GM04503 (cell line): ENCODE measurements at places on chromosomes 2 and 18.

DNA sequence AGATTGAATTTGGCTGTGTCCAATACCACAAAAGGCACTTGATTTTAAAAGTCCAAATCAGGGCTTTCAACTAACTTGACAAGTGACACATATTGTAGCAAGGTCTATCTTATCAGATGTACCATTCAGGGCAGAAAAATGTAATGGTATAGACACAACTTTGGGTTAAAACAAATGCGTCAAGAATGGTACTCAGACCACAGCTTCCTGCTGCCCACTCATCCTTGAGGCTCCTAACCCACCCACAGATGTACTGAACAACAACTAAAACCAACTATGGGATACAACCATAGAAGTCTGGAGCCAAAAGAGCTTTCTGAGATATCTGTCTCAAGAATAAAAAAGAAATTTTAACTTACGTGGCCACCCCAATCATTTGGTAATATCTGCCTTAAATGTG lies 105.2 kb downstream of the RBM43 start:
- DNase-seq = no peak

- DNase-seq = no peak
Observed at GRCh38 chr2:185484602-185485001, 254.0 kb upstream of the FSIP2 start.

GRCh38 chr2:180033993-180034894 lies 27.1 kb upstream of the CWC22 start:
- no peak for DNase-seq

GRCh38 chr18:55509631-55510324 lies 78.2 kb downstream of the TCF4 start:
- no peak for DNase-seq

DNA sequence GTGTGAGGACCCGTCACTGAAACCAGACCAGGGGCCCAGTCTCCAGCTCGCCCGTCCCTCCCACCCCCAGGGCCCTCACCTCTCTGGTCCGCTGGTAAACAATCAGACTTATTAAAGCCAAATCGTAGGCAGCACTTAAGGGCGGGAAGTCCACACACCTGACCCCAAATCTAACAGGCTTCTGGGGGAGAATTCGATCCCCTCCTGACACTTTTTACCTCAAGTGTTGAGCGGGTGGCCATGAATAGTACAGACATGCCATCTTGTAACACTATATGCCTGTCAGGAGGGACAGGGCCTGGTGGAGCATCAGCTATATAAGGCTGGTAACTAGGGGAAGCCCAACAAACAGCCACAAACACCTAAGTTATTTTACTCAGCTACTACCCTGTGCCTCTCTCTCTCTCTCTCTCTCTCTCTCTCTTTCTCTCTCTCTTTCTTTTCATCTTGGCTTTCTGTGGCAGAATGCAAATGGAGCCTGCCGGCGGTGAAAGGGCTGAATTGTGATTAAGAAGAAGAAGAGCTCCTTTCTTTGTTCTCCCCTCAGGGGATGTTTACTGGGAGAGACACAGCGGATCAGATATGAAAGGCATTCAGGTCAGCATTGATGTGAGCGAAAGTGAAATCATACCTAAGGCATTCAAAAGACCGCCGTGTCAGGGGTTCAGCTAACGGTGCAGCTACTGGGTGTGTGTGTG lies 9.5 kb downstream of the ZEB2 start:
- no peak for DNase-seq

DNA sequence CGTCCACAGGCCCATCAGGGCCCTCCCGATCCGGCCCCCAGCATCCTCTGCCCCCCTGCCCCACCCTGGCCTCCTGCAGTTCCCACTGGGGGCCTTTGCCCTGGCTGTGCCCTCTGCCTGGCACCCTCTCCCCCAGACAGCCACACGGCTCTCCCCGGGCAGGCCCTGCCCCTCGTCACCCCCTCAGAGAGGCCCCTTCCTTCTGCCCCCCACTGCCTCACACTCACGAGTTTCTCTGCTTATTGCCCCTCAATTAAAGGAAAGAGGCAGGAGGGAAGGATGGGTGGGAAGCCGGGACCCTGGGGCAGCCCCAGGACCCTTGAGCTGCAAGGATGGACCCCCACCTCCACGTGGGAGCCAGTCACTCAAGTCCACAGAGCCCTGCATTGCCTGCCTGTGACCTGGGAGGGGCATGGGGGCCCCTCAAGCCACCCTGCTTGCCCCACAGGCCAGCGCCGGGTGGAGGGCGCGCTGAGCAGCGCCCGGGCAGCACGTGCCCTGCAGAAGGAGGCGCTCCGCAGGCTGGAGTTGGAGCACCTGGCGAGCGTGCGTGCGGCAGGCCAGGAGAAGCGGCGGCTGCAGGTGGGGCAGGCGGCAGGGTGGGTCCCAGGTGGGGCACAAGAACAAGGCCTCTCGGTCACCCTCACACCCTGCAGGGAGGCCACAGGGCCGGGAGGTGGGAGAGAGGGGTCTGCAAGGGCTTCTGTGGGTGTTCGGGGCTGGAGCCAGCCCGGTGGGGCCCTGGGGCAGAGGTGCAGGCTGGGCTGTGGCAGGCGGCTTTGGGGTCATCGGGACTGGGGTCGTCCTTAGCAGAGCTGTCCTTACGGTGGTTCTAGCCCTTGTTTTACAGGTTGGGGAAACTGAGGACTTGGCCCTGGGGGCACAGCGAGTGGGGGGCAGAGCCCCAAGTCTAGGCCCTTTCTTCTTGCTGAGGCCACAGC lies 30.5 kb upstream of the SNED1 start:
- no peak for DNase-seq

- DNase-seq = no peak
Observed at GRCh38 chr2:190981733-190982132, 32.2 kb downstream of the STAT1 start.

- no peak for DNase-seq
Observed at GRCh38 chr18:49025767-49026500, 75.2 kb upstream of the SMAD7 start.

GRCh38 chr2:176251928-176252327 lies 17.3 kb upstream of the MTX2 start:
- no peak for DNase-seq

DNA sequence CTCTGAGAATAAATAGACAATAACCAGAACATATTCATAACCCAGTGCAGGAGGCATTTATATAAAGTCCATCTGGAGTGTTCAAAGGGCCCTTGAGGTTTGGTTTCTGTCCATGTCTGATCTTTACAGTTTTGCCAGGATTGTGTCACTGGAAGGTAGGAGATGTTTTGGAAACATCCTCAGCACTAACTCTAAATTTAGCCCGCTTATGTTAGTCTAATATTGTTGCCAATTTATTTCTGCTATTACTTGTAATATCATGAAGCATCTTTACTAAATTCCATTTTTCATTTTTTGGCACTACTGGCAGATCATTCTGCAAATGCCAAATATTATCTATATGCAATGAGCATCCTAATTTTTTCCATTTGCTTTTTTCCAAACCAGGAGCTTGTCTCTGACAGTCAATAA lies 22.4 kb upstream of the REV1 start:
- no peak for DNase-seq

DNA sequence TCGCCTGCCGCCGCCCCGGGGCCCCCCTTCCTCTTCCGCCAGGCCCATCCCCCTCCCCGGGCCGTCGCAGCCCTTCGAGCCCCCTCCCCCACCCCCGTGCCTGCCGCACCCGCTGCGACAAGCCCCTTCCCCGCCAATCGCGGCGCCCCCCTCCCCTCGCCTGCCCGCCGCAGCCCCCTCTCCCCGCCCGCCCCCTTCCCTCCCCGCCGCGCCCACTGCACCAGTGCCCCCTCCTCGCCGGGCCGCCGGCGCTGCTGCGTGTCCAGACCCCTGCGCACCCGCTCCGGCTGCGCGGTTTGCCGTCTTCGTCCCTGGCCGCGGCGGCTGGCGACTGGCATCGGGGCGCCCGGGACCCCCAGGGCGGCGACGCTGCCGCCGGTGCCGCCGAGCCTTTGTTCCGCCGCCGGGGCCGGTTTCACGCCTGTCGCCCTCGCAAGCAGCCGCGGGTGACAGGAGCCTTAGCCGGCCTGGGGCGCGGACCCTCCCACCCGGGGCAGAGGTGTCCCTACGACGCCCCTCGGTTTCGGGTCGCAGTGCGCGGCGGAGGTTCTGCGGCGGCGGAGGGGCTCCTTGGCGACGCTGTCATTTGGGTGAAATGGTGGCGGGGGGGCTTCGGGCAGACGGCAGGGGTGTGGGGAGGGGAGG lies 18.1 kb downstream of the GPC1 start:
- DNase-seq = no peak

DNA sequence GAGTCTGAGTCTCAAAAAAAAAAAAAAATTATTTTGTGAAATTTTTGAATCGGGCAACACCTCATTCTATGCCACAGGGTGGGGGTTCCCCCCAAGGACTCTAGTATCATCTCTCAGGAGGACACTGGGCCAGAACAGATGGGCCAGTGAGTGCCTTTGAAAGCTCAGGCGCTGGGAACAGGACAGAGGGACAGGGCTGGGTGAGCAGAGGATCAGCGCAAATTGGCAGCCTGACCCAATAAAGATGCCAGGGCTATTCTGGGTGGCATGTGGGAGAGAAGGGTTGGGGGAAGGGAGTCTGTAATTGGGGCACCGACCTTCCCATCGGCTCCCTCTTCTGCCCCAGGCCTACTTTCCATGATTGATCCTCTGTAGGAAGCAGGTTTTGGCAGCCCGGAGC lies 44.0 kb downstream of the KIF3C start:
- no peak for DNase-seq

GRCh38 chr2:185202381-185202780 lies 536.2 kb upstream of the FSIP2 start:
- no peak for DNase-seq

GRCh38 chr18:49026501-49027373 lies 76.0 kb upstream of the SMAD7 start:
- no peak for DNase-seq

DNA sequence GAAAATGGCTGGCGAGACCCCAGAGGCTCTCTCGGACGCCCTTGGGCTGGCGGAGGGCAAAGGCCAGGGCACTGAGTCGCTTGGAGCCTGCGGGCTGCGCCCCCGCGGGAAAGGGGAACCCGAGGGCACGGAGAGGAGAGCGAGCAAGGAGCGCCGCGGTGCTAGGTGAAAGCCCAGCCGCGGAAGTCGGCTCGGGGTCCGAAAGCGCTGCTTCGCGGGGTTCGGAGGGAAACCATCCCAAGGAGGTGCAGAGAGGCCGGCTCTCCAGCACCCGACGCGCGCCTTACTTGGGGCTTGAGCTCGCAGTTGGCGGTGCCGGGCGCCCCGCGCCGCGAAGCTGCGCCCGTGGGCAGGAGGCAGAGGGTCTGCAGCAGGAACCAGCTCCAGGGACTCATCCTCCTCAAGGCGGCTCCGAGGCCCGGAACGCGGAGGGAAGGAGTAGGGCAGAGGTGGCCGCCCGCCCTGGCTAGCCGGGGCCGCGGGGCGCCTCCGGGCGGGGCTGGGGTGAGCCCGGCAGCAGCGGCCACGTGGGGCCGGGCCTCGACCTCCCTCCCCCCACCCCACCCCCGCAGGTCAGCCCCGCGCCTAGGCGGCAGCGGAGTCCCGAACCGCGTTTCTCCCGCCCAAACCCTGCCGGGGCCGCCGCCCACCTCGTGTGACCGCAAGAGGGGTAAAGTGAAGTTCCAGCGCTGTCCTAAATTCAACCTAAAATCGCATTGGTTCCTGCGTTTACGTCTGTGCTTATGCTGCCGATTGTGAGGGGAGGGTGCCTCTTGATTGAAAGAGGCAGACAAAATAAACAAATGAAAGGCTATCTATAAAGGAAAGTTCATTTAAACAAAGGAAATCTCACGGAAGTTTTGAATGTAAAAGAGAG lies at the start of gene TRABD2A:
TSS of gene TRABD2A (minus strand) at position 440 of the 877 bp plus-strand sequence. CDS start at position 395, 45 bp downstream.
- no peak for DNase-seq

GRCh38 chr2:59752071-59752470 lies 801.4 kb downstream of the BCL11A start:
- DNase-seq = no peak

DNA sequence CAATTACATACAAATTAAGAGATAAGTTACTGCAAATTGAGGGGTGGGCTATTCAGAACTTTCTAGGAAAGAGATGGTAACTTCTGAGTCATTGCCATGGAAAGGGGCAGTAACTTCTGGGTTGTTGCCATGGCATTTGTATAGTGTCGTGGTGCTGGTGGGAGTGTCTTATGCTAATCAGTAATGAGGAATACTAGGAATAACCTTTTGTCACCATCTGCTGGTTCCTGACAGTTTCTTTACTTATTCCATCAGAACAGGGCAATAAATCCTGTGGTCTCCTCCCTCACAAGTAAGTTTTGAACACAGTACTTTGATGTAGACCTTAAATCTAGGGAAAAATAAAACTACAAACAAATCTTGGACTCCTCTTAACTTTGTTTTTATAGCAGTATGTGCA lies 435.4 kb downstream of the BCL11A start:
- DNase-seq = no peak

GRCh38 chr2:190843890-190844699 lies 36.5 kb upstream of the GLS start:
- DNase-seq = no peak

- DNase-seq = no peak
Observed at GRCh38 chr2:35067420-35067819, 1288.2 kb upstream of the CRIM1 start.

GRCh38 chr2:232319803-232320442 lies 58.6 kb upstream of the ALPP start:
- DNase-seq = no peak

DNA sequence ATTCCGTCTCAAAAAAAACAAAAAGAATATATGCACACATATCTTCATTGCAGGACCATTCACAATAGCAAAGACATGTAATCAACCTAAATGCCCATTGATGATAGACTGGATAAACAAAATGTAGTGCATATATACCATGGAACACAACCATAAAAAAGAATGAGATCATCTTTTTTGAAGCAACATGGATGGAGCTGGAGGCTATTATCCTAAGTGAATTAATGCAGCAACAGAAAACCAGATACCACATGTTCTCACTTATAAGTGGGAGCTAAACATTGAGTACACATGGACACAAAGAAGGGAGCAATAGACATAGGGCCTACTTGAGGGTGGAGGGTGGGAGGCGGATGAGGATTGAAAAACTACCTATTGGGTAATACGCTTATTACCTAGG lies 8.8 kb downstream of the NT5C1B start:
- DNase-seq = no peak

- no peak for DNase-seq
Observed at GRCh38 chr18:48872234-48873145, 78.3 kb downstream of the SMAD7 start.

- DNase-seq = peak; percentile 43
Observed at GRCh38 chr2:57180042-57180567, 866.5 kb upstream of the VRK2 start.

DNA sequence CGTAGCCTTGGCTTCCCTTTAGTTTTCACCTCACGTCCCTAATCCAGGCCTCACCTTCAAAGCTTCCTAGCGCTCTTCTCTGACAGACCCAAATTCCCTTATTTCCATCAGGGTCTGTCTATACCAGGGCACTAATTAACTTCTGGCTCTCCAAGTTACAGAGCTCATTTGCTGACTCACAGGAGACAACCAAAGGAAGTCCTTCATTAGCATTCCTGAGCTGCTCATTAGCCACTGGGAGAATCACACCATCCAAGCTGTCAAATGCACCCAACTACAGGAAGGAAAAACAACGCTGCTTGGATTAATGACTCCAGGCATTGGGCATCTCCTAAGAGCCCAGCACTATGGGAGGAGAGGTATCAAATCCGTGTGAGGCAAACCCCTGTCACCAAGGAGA lies 109.8 kb upstream of the ALK start:
- DNase-seq = no peak
